Sigmoid colon (tissue), 7 donors: ENCODE measurements at places on chromosomes 4 and X. TPM values are rescaled to one million over a fixed set of nuclear protein-coding genes. Genes with fewer than 3 reads are reported as not detected.

Gene MAGEC3
- polyA plus RNA-seq: not detected

Gene CASP6
- polyA plus RNA-seq: 87.1 TPM

DNA sequence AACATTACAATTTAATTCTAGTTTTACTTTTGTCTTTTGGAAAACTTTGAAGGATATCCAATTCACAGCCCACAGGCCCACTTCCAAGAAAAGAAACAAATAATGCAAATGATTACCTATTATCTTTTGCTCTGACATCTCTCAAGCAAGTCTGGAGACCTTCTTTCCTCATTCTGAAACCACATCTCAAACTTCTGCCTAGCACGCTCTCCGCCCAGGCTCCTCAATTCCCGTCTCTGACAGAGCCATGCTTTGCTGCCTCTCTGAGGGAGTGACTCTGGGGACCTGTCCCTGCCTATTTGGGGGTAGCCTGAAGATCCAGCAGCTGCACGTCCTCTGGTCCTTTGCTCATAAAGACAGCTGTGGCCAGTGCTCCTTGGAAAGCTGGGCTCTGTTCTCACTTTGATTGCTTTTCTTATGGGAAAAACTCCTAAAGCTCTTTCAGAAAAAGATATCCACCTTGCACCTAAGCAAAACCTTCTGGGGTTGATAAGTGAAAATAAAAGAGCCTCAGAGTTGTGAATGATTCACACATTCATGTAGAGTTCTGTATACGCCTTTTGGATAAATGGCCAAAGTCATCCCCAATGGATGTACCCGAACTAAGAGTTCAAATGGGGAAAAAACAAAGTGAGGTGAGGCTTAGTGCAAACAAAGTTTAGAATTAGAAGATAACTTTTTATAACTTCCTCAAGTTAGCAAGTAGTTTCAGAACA, 72.4 kb upstream of the TNIP3 start:
- no peak for DNase-seq

- DNase-seq: no peak
These were observed 86.6 kb downstream of the DDIT4L start for GRCh38 chr4:100103671-100104070.

- DNase-seq: no peak
These were observed 139.5 kb downstream of the SLIT2 start for GRCh38 chr4:20391198-20391597.

DNA sequence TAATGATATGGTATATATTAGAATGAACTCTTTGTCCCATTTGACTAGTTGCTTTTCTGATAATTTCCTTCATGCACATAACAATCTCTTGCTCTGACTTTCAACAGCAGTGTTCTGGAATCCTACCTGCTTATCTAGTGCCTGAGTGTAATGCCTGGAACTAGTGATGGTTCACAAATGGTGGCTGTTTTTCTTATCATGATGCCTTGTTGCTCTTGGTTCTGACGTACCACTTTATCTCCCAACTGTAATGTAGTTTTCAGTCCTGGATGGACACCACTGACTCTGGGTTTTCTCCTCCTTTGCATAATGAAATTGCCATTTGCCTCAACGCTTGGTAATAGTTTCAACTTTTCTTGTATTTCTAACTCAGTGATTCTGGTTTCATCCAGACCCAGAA, 25.5 kb upstream of the LUZP4 start:
- DNase-seq: no peak

- DNase-seq: no peak
These were observed 9.9 kb upstream of the MID1 start for GRCh38 chrX:10630320-10630719.

GRCh38 chr4:177105536-177105935, 204.1 kb upstream of the NEIL3 start:
- no peak for DNase-seq

DNA sequence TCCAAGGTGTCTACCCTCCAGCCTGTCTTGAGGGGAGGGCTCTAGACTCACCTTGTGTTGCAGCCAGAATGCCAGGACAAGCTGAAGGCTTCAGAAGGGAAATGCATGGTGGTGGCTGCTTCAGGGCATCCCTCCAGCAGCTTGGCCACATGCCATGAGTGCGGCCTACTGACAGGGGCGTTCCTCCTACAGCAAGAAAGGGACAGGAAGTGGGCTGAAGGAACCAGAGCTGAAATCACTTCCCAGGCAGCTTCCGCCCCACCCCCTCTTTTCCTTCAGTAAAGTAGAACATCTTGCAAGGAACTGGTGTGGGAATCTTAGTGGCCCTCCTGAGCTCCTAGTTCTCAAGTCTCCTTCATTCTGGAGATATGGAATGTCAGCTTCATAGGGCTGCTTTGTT, 167.5 kb upstream of the DGKK start:
- no peak for DNase-seq

- DNase-seq: no peak
These were observed 15.6 kb downstream of the RPGR start for GRCh38 chrX:38311743-38312142.

GRCh38 chr4:6974138-6974848, 64.7 kb downstream of the TBC1D14 start:
- DNase-seq: peak; percentile 89
